Activated naive CD8-positive, alpha-beta T cell treated with anti-CD3 and anti-CD28 coated beads, Interleukin-2, amount 10 ng/mL, durations not matched to agents 7 days and 5 days (primary cell): ENCODE measurements at places on chromosomes 3 and 15. TPM values are rescaled to one million over a fixed set of nuclear protein-coding genes. Genes with fewer than 3 reads are reported as not detected.

Gene P2RY13
- total RNA-seq = not detected

DNA sequence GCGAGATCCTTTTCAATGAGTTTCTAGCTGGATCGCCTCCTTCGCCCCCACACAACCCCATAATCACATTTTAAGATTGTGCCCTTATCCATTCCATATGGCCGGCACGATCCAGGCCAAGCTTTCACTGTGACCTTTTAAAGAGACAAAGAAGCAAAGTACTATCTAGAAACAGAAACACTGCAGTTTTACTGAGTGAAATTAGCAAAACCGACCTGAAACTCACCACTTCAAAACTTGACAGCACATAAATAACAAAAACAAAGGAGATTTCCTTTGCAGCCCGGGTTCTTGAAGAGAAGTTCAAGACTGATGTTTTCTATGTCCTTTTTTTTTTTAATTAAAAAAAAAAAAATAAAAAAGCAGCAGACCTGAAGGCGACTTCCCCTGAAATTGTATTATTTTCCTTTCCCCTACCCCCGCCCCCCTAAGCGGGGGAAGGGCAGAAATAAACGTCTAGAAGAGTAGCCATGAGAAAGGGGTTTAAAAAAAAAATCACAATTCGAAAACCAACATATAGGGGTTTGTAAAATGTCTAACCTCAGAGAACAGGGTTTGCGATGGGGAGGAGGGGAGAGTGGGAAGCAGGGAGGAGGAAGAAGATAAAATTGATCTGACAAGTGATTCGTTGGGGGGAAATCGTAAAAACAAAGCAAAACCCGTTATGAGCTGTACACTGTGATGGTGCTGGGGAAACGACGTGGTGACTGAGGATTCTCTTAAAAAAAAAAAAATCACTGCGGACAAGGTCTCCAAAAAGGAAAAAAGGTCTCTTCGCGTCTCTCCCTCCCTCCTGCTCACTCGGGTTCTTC lies 1.5 kb downstream of the SATB1 start:
- DNase-seq = peak; percentile 52

DNA sequence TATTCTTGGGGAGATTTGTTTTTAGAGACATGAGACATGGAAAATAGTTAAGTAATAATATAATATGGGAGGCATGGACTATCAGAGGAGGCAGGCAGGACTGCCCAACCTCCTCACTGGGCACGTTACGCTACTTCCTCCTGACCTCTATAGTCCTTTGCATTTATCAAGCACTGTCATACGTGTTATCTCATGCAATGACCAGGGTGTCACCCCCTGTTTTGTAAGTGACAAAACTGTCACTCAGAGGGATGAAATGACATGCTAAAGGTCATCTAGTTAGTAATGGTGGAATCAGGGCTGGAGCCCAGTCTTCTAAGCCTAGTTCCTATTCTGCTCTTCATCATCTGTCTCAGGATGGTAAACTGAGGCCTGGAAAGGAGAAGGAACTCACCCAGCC lies 66.7 kb downstream of the ST6GAL1 start:
- no peak for DNase-seq

GRCh38 chr15:77038312-77039216 lies 32.3 kb downstream of the TSPAN3 start:
- DNase-seq = no peak

DNA sequence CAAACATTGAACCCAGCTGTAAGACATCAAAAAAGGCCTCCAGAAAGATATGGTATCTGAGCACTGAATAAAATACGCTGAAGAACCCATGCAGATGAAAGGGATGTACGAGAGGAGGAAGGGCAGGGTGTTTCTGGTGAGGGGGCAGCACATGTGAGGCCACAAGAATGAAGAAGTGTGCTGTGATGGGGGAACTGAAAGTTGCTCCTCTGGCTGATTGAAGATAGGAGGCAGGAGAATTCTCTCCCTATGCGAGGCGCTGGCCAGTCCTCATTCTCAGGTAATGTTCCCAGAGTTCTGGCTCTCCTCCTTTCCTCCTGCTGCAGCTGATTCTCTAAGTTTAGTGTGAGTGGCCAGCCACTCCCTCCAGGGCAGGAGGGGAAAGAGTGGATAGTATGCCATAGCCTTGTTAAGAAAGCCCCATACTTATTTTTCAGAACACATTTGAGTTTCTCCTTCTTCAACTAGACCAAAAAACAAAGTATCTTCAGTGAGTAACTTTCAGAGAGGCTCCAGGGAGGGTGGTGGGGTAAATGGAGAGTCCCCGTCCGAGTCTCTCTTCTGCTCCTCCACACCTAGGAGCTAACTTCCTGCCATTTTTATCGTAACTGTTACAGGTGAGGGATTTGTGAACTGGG lies 26.9 kb upstream of the MYO1E start:
- DNase-seq = no peak

- no peak for DNase-seq
Measured at GRCh38 chr15:49023354-49023753, 22.9 kb downstream of the SECISBP2L start.

DNA sequence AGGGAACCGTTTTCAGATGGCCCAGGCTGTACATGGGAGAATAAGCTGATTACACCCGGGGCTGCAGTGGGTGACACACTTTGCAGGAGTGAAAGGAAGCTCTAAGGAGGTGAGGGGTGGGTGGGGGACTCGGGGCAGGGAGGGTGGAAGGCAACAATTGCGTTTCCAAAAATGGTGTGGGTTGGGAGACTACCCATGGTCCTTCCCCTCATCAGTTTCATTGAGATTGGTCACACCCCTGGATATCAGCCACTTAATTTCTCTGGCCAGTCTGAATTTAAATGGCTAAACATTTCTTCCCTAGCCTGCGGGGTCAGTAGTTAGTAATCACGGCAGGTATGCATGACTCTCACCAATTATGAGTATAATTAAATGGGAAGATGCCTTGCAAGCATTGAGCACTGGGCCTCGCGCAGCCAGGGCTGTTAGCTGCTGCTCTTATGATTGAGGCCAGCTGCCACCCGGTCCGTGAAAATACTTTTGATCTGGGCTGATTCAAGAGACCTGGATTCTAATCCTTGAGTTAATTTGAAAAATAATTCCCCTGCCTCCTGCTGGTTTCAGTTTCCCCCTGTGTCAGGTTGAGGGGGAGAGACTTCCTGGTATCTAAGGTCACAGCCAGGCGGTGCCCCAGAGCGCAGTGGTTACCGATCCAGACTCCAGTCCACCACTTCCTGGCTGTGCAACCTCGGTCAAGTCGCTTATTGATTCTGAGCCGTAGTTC lies 23.3 kb downstream of the SLC6A6 start:
- DNase-seq = peak; percentile 64

GRCh38 chr15:64749999-64750657 lies 25.3 kb downstream of the RBPMS2 start:
- DNase-seq = no peak

- no peak for DNase-seq
Measured at GRCh38 chr3:192331749-192332385, 395.5 kb downstream of the FGF12 start.

DNA sequence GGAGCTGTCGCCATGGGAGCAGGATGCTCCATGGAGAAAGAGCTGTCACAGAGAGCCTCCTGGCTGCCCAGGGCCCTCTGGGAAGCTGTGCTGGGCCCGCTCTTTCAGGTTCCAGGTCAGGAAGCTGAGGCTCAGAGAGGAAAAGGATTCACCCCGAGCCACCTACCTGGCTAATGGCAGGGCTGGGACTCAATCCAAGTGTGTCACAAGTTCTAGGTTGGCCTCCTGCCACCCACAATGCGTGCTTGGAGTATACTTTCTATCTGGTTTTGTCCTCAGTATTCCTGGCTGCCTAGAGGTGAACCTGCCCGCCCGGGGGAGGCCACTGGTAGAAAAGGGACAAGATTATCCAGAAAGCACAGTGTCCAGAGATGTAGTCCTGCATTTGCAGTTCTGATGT lies 23.6 kb downstream of the FAH start:
- no peak for DNase-seq

DNA sequence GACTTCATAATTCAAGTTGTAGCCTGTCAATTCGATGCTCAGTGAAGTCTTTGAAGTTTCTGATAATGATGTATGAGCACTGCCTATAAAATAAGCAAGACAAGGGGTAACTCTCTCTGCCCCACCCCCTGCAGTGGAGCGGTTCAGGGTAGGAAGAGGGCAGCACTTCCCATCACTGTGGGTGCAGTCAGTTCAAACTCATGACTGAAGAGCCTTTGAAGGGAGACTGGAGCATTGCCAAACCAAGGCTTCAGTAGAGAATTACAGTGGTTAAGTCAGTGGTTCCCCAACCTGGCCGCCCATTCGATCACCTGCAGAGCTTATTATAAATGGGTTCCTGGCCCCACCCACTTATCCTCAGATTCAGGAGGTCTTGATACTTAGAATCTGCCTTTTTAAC lies 190.6 kb downstream of the SHQ1 start:
- DNase-seq = peak; percentile 41

GRCh38 chr3:62375655-62376453 lies 2.5 kb upstream of the FEZF2 start:
- no peak for DNase-seq

- no peak for DNase-seq
Measured at GRCh38 chr15:78808550-78808949, 2.7 kb downstream of the ADAMTS7 start.

DNA sequence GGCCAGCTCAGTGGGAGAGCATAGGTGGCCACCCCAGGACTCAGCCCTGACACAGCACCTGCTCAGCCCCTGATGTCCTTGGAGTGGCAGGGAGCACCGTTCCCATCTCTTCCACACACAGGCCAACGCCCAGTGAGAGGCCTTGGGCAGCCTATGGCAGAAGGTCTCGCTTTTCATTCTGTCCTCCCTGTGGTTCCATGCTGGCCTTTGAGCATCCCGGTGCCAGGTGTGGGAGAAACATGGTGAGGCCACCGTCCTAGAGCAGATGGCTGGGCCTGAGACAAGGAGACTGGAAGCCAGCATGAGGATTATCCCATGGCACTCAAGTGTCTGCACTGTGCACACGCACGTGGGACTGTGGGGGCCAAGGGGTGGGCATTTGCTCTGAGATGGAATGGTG lies 25.1 kb downstream of the ADCY5 start:
- no peak for DNase-seq

DNA sequence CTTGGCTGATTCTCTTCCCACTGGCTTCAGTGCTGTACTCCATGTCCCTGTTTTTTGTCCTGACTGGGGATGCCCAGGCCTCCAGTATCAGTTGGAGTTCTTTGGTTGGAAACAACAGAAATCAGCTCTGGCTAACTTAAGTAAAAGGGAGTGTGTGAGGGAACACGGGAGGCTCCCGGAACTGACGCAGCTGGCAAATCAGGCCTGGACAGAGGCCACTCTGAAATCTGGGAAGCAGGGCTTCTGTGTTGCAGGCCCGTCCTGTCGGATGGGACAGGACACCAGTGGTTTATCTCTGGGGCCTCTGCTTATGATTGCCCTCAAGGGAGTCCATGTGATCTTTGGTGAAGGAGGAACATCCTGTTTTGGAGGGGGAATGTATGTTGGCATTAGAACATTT lies 124.3 kb downstream of the CHCHD6 start:
- no peak for DNase-seq

DNA sequence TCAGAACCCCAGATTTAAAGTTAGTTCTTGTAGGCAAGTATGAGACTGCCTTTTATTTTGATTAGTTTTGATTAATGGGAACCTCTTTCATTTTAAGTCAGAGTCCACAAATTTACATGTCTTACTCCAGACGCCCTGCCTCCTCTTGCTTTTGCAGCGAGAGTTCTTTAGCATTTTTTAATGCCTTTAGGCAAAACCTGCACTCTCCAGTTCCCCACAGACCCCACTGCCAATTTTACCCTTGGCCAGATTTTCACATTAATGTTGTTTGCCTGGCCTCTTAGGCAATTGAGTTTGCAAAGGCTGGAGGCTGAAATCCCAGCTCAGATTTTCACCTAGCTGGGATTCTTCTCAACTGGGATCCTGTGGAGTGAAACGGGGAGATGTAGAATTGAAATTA lies 85.8 kb downstream of the GAP43 start:
- no peak for DNase-seq

DNA sequence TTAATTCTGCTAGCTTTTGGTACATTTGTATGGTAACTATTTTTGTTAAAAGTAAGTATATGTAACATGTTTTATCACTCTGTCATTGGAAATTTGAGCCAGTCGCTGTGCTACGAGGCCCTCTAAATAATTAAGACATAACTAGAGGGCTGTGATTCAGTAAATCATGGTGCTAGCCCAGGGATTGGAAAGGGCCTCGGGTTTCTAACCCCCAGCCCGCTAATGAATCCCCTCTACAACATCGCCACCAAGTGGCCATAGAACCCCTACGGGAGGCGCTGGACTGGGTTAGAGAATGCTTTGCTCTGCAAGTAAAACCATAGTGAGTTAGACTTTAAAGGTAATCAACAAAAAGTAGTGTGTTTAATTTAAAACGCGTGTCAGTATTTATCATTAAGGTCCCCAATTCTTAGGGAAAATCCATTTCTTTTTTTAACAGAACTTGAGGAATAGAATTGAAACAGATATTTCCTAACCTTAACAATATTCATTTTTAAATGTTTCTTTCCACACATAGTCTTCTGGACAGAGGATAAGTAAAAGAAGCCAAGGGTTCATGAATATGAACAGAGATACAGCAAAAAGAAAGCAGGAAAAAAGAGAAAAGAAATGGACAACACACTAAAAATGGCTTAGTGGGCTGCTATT lies 744.7 kb downstream of the EPHA3 start:
- no peak for DNase-seq

- DNase-seq = no peak
Measured at GRCh38 chr15:88684345-88684744, 45.5 kb downstream of the ISG20 start.

GRCh38 chr3:148697306-148698189 lies at the start of gene AGTR1:
AGTR1 (plus strand) TSS chr3:148697903; CDS start chr3:148741036, 43,133 bp downstream.
- peak; percentile 25 for DNase-seq

GRCh38 chr3:120427201-120427600 lies 23.6 kb downstream of the FSTL1 start:
- DNase-seq = no peak

DNA sequence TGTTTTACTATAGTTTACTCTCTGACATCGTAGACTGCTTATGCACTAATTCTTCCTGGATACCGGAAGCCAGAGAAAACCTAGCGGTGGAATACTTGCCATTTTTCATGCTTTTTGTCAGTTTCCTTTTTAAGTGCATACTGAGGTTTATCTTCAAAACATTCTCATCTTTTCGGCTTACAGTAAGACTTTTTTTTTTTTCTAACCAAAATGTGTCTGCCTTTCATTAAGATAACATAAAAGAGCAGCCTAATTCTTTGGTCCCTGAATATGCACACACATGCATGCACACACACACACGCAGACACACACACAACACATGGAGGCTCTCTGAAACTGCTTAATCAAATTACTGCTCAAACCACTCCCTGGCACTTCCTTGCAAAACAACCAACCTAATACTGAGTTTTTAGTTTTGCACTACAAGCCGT lies 1.3 kb downstream of the ZNF445 start:
- no peak for DNase-seq

DNA sequence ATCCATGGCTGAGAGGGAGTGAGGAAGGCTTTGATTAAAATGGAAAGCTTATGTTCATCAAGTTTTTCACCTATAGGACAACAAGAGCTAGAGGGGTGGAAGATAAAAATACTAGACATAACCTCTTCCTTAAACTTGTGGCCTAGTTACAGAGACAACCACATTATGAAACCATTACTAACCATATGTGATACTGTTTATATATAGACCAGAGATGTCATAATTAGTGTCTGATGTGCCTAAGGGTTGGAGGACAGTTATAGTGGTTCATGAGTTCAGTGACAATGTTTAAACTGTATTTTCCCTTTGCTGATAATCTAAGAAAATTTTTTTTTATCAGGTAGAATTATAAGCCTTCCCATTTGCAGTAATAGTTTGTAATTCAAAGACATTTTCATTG lies 23.7 kb downstream of the PHLDB2 start:
- no peak for DNase-seq

- no peak for DNase-seq
Measured at GRCh38 chr3:95798628-95799027, 1015.8 kb upstream of the EPHA6 start.

- DNase-seq = no peak
Measured at GRCh38 chr3:137509354-137510045, 254.6 kb upstream of the SOX14 start.
